ENCODE measurements at places on chromosomes 1 and 21.

DNA sequence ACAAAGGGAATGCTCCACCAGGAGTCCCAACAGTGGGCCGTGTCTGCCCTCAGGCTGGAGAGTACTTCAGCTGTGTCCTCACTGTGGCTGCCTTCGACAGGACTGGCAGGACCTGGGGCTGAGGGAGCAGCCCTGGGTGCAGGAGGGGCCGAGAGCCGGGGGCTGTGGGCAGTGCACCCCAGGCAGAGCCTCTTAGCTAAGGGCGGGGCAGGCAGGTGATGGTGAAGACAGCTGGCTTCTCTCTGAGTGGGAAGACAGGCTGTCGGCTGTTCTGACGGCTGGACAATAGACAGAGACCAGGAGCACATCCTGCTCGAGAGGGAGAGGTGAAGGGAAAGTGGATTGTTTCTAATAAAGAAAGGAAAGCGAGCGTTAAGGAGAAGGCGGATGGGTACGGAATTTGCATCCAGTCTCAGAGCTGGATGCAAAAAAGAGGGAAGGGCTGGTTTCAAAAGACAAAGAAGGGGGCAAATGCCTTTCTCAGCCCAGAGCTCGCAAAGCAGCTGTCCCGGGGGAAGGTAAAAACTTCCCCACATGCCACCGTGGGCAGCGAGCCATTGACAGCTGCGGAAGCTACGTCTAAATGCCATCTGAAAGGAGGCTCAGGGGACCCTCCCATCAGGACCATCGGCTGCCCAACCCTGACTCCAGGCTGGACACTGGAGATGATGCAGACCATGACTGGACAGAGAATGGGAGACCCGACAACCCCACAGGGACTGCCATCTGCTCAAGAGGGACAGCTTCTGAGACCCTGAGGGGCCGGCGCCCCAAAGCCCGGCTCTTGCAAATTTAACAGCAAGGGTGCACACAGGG, 92.0 kb downstream of the STUM start:
- DNase-seq, result no peak

DNA sequence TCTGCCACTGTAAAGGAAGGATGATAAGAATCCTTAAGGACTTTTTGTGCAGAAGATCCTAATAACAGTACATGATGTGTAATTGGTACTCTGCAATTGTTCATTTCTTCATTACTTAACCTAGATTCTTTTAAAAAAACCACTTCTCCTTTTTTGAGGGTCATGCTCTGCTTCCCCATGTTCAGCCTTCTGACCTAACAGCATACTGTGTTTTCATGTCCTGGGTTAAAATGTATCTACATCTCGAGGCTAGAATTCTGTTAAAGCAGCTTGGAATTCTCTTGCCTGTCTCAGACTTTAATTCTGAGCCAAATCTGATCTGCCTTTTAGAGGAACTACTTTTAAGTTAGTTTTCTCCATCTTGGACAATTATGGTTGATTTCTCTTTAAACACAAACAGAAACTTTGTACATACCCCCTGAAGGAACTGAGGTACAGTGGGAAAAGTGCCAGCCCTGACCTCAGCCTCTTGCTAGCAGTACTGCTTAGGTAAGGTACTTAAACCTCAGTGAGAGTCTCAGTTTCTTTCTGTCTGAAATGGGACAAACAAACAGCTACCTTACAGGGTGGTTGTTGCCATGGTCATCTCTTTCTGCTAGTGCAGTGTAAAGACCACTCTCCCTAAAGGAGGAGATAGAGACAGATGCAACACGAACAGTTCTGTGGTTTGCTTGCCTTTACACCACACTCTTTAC, 103.2 kb upstream of the DYNLT5 start:
- DNase-seq, result no peak

GRCh38 chr1:45589861-45590260, 6.0 kb downstream of the NASP start:
- DNase-seq, result no peak

DNA sequence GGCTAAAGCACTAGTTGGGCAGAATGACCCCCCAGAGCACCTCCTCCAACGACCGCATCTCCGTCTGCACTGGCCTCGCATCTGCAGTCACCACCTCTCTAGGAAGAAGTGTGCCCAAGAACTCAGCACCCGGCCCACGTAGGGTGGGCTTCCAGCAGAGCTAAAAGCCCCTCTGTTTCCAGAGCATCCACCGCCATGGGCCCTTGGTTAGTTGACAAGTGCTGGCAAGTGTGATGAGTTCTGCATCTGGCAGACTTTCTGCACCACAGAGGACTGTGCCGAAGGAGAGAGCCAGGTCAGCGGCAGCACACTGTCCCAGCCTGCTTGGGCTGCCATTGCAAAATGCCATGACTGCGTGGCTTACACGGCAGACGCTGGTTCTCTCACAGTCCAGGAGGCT, 76.4 kb upstream of the COL6A1 start:
- DNase-seq, result no peak

DNA sequence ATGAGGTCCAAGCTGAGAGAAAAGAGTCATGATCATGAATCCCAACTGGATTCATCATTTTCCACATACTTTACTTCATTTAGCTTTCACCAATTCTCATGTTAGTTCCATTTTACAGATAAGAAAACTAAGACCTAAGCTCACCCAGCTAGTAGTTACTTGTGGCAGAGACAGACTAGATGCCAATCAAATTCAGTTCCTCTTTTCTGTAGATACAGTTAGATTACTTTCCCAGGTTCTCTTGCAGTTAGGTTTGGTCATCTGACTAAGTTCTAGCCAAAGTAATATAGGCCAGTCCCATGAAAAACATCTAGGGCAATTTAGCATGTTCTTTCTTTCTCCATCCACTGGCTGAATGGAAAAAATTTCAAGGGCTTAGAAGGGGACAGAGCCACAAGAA, 8.9 kb upstream of the KCND3 start:
- no peak for DNase-seq

GRCh38 chr1:45926330-45926729, 122.9 kb downstream of the MAST2 start:
- no peak for DNase-seq

DNA sequence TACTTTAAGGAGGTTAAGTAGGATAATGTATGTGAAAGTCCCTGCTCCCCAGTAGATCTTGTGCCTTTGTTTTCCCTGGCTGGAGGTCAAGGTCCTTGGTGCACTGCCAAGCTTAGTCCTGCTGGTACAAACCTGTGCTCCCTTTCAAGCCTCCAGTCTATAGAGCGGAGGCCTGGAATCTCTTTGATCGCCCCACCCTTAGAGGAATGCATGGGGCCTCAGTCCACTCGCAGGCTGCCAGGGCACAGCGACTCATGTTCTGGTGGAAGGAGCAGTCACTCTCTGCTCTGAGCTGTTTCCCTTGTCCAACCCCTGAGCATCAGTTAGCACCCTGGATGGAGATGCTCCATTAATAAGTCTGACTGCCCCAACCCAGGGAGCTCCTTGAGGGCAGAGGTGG, 121.8 kb downstream of the HMGB4 start:
- no peak for DNase-seq

DNA sequence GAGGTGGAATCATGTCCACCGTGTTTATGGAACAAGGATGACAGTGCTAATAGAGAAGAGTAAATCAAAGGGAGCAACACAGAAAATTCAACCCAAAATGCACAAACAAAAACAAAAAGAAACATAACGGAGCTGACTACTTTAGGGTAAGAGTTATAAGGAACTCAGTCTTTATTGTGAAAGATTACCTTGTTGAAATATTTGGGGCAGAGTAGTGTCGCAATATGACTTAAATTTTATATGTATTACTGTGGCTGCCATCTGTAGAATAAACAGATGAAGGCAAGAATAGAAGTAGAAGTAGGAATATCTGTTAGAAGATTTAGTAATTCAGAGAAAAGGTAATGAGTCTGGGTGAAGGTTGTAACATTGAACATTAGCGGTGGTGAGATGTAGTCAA, 913.9 kb downstream of the BRINP3 start:
- DNase-seq, result no peak

GRCh38 chr1:193456811-193457280, 270.4 kb upstream of the B3GALT2 start:
- DNase-seq, result no peak

DNA sequence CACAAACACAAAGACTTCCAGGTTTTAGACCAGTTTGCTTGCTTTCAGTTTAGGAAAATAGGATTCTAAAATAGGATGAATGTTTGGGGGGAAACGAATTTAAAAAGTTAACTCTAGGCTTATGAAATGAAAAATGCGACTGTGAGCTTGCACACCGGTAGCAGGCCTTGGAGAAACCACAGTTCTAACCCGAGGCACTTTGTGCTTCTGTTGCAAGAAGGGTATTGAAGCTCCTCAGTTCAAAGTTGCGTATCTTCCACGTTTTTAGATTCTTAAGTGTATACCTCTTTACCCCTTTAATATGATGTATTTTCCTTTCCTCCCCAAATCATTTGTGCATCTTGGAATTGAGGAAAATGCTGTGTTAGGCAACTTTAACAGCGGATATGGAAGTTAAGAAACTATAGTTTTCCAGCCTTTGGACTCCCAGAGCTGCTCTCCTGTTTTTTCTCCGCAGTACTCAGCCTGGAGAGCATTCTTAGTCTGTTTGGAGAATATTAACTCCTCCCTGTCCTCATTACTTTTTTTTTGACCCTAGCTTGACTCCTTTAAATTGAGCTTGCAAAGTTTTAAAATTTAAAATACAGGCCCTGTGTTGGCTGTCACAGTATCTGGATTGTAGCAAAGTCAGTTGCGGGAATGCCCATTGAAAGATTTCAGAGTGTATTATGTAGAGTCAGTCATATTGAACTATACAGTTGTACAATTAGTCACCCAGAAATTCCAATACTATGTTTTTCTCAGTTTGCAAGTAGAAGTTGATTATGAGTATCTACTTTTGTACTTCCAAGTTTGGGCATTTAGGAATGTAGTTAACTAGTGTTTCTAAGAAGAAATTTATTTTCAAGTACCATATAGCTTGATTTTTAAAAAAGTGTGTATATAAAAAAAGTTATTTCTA, 2.6 kb downstream of the MRPS6 start:
- DNase-seq, result no peak

GRCh38 chr1:27161594-27161993, 6.7 kb upstream of the SLC9A1 start:
- no peak for DNase-seq

DNA sequence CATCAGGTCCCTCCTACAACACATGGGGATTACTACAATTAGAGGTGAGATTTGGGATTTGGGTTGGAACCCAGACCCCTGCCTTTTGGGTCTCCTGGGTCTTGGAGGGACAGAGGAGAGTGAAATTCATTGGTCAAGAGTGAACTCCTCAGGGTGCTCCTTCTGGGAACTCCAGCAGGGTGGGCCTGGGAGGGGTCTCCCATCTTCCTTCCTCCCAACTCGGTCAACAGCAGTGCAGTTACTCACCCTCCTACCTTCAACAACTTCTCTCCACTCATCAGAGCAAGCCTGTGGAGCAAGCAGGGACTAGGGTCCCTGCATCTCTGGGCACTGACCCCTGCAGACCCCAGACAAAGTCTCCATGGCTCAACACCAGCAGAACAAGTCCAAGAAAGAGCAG, 89.3 kb upstream of the TMPRSS2 start:
- DNase-seq, result no peak

DNA sequence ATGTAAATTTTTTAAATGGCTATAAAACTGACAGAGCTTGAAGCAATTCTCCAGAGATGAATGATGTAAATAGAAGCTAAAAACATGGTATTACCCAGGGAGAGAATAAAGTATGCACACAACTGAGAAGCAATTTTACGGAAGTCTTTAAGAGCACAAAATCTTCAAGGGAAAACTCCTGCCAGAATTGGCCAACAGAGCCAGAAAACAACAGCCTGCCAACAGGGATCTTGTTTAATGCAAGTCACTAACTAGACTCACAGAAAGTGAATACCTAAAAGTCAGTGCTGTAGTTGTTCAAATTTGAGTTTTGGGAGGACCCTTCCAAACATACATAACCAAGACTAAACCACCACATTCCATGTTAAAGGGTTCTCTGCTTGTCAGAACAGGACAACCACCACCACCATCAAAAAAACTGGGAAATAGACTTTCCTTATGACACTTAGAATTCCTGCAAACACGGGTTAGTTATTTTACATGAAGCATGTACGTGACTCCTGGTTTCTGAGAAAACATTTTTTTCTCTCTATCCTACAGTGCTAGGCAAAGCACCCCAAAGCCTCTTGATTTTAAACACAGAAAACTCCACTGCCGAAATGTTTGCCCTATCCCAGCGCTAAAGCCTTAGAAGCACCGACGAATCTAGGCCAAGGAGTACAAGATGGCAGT, 1.6 kb downstream of the EPS15 start:
- no peak for DNase-seq

GRCh38 chr1:169594391-169594790, 8.1 kb upstream of the F5 start:
- DNase-seq, result no peak

DNA sequence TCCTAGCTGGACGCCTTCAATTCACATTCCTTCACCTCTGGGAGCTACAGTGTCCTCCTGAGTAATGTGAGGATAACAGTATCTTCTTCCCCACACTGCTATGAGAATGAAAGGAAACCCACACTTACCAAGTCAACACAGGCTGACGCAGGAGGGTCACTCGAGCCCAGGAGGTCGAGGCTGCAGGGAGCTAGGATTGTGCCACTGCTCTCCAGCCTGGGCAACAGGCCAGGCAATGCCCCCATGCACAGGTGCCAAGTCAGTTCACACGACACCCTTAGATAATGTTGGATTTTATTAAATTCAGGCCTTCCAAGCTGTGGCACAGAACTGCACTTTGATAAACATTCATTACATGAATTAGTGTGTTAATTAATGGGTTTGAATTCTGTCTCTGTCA, 31.9 kb downstream of the MATN1 start:
- DNase-seq, result no peak

- no peak for DNase-seq
Observed at GRCh38 chr1:182119631-182120030, 58.1 kb upstream of the ZNF648 start.

DNA sequence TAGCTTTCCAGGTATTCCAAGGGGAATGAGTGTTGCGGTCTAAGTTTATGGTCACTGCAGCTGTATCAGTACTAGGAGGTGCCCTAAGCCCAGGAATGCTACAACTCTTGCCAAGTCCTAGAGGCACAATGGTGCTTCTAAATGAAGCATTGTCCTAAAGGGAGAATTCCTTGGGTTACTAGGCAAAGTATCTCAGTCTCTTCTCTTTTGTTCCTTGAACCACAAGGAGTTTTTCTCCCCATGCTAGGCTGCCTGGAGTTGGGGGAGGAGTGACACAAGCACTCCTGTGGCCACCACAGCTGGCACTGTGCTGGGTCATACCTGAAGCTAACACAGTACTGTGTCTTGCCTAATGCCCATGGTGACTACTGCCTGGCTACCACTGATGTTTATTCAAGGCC, 50.7 kb downstream of the KMO start:
- no peak for DNase-seq

GRCh38 chr1:170085091-170085490, 10.6 kb upstream of the KIFAP3 start:
- DNase-seq, result no peak

GRCh38 chr1:202056644-202057334, 46.4 kb downstream of the ELF3 start:
- no peak for DNase-seq

- no peak for DNase-seq
Observed at GRCh38 chr1:47024141-47024801, 802 bp downstream of the CYP4X1 start.

DNA sequence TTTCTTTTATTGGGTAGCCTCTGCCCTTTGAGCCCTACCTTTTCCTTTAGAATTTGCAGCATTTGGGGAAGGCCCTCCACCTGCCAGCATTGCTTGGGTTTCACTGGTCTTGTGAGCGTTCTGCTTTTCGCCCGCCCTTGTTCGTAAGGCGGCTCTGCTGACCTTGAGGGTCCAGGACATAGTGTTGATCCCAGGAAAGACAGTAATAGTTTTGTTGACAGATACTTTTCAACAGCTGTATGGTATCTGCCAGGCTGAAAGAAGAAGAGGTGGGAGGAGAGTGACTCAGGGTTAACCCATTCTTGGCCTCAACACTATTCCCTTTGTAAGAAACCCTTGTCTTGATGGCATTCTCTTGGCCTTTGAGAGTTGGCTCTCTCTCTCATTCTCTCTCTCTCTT, 113.4 kb upstream of the SPAG17 start:
- no peak for DNase-seq
